ENCODE measurements at places on chromosomes 1 and 21.

- no peak for DNase-seq
Measured at GRCh38 chr1:234562334-234562733, 47.6 kb downstream of the IRF2BP2 start.

DNA sequence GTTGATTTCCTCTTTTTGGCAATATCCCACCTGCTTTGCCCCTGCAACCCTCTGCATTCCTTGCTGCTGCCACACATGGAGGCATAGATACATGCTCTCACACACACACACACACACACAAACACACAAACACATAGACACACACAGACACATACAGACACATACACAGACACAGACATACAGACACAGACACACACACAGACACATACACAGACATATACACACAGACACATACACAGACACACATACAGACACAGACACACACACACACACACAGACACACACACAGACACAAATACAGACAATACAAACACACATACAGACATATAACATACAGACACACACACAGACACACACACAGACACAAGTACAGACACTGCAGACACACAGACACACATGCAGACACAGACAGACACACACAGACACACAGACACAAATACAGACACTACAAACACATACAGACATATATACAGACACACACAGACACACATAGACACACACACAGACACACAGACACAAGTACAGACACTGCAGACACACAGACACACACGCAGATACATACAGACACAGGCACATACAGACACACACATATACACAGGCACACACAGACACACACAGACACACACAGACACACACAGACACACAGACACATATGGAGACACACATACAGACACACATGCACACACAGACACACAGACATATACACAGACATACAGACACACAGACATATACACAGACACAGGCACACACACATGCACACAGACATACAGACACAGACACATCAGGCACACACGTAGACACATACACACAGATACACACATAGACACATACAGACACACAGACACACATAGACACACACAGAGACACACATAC lies 83.3 kb downstream of the MAP3K7CL start:
- no peak for DNase-seq

- DNase-seq, result no peak
Measured at GRCh38 chr1:64956010-64956640, 10.2 kb downstream of the JAK1 start.

GRCh38 chr1:239233626-239234025 lies 152.7 kb upstream of the CHRM3 start:
- no peak for DNase-seq

DNA sequence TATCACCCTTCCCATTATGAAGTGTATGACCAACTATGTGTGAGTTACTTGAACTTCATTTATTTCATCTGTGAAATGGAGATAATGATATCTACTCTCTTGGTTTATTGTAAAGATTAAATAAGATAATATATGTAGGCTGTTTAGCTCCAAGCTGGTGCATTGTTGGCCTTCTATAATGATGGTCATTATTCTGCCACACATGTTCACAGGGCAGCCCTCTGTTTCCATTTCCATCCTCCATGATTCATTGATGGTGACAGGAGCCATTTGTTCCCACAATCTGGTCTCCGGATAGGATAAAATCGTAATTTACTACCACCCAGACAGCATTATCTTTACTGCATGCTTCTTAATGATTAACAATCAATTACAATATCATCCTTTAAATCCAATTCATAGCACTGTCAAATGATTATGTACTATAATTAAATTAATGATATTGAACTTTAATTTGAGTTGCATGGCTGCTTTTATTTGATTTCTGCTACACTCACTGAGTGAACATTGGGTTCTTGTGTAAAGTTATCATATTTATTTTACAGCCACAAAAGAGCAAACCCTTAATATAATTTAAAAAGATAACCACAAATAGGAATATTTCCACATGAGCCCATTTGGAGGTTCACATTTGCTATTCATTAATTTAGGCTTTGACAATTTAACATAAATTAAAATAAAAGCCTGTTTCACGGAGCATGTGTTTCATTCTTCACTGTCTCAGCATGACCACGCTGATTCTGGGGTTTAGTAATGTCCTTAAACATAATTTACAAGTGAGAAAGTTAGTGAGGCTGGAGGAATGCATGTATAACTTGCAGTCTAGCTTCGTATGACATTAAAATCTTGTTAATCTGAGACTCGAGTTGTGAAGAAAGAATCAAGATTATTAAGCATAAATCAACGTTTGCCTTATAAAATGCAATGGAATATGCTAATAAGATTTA lies 596.4 kb upstream of the ZRANB2 start:
- DNase-seq, result no peak

GRCh38 chr1:246404078-246404477 lies 103.0 kb downstream of the SMYD3 start:
- DNase-seq, result peak; percentile 68

DNA sequence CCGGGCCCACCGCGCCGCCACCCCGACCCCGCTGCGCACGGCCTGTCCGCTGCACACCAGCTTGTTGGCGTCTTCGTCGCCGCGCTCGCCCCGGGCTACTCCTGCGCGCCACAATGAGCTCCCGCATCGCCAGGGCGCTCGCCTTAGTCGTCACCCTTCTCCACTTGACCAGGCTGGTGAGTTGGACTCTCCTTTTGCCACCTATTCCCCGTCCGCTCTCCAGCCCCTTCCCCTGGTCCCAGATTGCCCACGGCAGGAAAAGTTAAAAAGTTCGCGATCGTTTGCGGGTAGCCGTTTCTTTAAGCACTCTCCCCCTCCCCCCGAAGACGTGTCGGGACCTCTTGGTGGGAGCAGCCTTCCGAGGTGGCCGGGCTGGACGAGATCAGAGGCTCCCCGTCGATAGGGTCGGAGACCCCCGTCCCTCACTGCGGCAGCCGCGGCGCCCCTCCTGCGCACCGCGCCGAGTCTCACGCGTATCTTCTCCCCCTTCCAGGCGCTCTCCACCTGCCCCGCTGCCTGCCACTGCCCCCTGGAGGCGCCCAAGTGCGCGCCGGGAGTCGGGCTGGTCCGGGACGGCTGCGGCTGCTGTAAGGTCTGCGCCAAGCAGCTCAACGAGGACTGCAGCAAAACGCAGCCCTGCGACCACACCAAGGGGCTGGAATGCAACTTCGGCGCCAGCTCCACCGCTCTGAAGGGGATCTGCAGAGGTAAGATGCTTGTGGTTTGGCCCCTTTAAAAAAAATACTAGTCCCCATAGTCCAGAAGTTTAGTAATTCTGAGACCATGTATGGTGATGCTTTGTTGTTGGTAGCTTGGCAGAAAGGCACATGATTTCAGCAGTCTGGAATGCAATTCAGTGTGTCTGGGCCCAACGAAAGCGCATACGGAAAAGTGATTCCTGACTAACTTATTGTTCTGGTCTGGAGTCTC lies 576 bp downstream of the CCN1 start:
- DNase-seq, result no peak

- DNase-seq, result no peak
Measured at GRCh38 chr1:116886291-116886878, 23.3 kb upstream of the PTGFRN start.

DNA sequence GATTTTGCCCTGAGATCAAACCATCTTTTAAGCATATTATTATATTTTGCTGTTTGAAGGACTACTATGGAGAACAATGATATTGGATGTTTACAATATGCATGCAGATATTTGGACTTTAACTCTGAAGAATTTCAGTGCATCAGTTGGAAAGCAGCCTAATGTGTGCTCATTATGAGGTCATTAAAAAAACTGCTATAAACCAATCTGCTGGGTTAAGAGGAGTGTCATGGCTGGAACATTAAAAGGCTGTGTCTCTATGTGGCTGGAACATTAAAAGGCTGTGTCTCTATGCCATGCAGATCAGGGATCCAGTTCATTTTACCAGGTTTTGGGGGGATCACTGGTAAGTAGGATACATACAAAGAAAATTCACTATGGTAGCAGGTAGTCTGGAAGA lies 77.6 kb downstream of the SPATA46 start:
- no peak for DNase-seq

DNA sequence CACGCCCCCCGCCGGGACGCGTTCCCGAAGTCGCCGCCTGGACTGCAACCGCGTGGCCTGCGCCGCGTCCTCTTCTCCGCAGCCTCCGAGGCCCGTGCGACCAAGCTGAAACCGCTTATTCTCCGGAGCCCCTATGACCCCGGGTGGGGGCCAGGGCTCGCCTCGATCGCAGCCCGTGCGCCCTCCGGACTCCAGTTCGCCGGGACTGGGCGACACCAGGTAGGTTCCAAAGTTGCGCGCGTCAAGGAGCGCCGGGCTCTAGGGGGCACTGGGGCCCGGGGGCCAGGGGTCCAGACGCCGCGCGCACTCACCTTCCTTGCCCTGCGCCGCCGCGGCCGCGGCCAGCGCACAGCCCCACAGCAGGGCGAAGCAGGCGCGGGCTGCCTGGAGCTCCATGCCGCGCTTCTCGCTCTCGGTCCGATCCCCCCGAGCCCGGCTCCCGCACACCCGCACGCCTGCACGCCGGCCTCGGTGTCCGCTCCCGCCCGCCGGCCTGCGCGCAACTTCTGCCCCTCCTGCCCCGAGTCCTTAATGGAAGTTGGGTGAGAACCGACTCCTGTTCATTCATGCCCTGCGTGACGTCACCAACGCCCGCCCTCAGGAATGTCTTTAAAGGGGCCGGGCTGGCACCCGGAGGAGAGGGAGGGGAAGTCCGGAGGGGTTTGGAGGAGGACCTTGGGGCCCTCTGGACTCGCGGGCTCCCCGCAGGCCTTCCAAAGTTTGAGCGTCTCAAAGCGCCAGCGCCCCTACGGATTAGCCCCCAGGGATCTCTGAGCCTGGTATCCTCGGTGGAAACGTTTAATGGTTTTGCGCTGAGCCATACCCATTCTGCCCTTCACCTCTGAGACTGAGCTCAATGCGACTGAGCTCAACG lies at the start of gene EPHA2:
EPHA2 (minus strand) TSS at position 533 of the 874 bp plus-strand sequence; CDS start at position 396, 137 bp downstream.
- no peak for DNase-seq

DNA sequence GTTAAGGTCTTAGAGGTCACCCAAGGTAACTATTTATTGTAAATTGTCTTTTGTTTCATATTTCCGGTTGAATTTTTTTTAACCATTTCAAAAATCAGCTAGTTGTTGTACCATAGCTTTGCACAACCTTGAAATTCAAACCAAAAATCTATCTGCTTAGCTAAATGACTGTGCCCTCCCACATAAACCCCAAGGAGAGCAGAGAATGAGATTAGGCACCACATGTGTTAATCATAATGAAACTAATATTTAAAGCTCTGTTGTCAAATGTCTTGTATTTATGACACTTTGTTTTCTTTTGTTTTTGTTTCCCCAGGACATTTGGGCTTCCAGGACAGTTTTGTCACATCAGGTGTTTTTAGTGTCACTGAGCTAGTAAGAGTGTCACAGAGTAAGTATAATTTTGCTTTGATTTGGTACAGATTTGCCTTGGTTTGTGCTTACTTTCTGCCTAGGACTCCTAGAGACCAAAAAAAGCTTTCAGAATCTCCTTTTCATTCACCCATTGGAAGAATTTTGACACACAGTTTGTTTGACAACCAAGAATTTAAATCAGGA lies 249.9 kb downstream of the NFIA start:
- DNase-seq, result no peak

GRCh38 chr21:24955275-24955961 lies 651.9 kb downstream of the MRPL39 start:
- no peak for DNase-seq

GRCh38 chr1:231059566-231060193 lies 19.6 kb upstream of the FAM89A start:
- DNase-seq, result no peak

- DNase-seq, result no peak
Measured at GRCh38 chr1:195828325-195828724, 779.9 kb downstream of the KCNT2 start.

DNA sequence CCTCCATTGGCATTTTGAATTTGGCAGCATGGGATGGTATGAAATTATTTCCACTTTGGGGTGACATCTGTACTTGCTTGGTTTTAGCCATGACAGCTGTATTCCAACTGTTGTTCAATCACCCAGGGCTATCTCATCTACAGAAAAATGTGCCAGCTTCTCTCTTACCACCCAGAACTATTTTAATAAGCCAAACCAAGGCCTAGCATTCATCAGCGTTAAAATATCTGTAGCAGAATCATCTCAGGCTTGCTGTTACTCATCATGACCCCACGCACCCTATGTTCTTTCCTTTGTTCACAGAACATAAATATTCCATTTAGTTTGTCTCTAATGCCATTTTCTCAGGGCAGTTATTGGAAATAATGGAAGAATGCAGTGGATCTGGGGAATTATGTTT lies 49.8 kb downstream of the GIPC2 start:
- no peak for DNase-seq

DNA sequence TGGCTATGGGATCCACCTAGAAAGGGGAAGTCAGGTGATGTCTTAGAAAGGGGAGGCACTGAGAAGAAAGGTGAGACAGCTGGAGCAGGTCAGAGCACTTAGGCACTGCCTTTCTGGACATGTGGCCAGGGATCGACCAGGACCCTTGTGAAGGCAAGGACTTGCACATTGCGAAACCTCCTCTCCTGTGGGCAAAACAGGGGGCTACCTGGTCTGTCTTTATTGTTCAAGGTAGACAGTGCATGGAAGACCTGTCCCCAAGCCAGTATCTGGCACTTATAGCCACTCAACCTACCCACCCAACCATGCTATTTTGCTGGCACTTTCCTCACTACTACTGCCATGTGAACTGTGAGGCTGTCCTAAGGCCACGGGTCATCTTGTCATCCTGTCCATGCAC lies 67.2 kb downstream of the NAV1 start:
- no peak for DNase-seq

GRCh38 chr1:164561472-164561871 lies 2.5 kb downstream of the PBX1 start:
- no peak for DNase-seq

DNA sequence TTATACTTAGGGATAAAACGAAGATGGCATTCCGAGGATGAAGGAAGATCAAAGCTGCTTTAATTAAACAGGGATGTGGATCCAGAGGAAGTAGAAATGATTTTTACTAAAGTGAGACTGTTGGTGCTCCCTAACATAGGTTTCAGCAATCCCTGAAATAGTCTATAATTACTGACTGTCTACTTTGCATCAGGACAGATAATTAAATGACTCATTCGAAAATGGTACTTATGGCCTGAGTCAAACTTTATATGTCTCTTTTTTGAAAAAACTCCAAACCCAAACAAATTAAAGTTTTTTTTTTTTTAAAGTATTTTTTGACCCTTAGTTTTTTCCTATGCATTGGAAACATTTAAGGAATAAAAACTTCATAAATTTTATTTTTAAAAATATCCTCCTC lies 90.3 kb downstream of the LYST start:
- DNase-seq, result no peak

- no peak for DNase-seq
Measured at GRCh38 chr1:184152434-184152898, 100.9 kb downstream of the TSEN15 start.

DNA sequence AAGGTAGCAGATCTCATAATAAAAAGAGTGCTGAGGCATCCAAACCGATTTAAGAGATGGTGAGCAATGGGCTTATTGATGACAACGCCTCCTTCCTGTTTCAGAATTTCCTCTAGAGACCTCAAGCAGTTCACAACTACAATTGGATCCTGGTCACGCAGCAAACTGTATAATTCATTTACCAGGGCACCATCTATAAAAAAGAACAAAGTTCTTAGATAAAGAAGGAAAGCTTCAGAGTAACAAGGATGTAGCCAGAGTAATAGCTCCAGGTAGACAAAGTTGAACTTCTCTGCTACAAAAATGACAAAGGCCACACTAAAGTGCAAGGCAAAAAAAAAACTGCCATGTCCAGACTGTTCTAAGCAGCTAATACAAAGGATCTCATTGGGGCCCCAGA lies 3.4 kb downstream of the AP4B1 start:
- no peak for DNase-seq

GRCh38 chr1:212062832-212063438 lies 27.4 kb downstream of the DTL start:
- DNase-seq, result no peak

- no peak for DNase-seq
Measured at GRCh38 chr1:41546833-41547135, 62.3 kb upstream of the EDN2 start.
